ENCODE measurements at places on chromosomes 5 and 9.

DNA sequence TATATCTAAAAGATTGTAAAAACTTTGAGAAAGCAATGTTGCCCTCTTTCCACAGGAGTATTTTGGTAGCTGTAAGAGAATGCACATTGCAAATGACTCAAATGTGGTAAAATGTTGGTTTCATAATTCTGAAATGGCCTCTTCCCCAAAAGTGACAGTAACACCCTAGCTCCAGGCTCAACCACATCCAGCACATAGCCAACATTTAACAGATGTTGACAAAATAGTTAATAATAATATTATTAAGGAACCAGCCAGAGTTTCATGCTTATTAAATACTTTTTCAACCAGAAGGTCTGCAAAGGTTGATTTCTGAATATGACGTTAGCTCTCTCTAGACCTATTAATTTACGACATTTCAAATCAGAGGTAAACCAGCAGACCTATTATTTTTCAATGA lies 1.3 kb downstream of the ANXA1 start:
- DNase-seq = no peak

GRCh38 chr5:143174714-143175398 lies 228.6 kb downstream of the NR3C1 start:
- DNase-seq = no peak

- DNase-seq = peak; percentile 61
Measured at GRCh38 chr9:131237931-131238401, 38.3 kb downstream of the FAM78A start.

DNA sequence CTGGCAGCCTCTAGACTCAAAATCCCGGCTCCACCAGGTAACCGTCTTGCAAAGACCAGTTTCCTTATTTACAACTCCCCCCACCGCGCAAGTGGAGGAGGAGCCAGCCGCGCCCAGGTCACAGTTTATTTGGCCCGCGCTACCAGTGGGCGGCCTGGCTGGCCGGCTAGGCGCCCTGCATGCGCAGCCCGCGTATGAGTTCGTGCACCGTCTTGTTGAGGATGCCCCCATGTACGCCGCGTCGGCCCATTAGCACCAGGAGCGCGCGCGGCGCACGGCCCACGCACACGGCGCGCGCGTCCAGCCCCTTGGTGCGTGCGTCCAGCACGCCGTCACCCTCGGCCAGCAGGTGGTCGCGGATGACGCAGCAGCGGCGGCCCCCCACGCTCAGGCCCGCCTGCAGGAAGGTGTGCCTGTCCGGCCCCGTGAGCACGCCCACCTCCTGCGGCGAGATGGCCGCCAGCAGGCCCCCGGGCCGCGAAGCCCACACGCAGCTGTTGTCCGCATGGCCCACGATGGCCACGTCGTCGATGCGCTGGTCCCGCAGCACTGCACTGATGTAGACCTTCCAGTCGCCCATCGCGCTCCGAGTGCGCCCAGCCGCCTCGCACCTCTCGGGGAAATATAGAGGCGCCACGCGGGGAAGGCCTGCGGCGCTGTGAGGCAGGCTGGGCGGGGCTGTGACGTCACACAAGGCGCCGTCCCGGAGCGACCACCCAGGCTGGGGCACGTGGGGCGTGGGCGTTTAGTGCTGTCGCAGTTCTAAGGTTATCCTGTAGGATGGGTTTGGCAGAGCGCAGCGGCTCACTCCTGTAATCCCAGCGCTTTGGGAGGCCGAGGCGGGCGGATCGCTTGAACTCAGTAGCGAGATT lies at the start of gene PFN3:
Gene PFN3 (minus strand): TSS at position 665 of the 872 bp plus-strand sequence. CDS start 85 bp downstream, at position 580.
- DNase-seq = peak; percentile 68

DNA sequence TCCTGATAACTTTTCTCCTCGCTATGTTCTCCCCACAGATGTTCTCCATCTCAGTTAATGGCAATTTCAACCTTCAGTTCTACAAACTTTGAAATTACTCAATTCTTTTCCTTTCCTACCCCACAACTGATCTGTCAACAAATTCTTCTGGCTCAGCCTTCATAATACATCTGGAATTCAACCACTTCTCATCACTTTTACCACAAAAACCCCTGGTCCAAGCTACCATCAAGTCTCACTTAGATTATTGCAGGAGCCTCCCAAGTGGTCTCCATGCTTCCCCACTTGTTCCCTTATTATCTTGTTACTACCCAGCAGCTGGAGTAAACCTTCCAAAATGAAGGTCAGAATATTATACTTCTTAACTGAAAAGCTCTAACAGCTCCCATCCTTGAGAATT lies 110.1 kb downstream of the FBN2 start:
- DNase-seq = no peak

DNA sequence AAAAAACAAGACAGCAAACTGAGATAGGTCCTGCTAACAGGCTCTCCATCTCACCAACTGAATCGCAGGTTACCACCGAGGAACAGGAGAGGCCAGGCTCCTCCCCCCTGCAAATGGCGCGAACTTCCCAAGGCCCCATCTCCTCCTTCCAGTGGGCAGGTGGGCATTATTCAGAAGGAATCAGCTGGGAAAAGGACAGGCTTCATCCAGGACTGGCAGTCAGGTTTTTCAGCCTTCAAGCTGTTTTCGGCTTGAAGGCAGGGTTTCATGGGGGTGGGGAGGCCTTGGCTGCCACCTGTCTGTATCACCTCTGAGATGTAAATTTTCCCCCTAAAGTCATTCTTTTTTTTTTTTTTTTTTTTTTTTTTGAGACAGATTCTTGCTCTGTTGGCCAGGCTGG lies 79.4 kb downstream of the SFXN1 start:
- DNase-seq = no peak

Measured in tongue (tissue), 3 donors.